Kidney epithelial cell (primary cell): ENCODE measurements at places on chromosomes 3 and 15.

DNA sequence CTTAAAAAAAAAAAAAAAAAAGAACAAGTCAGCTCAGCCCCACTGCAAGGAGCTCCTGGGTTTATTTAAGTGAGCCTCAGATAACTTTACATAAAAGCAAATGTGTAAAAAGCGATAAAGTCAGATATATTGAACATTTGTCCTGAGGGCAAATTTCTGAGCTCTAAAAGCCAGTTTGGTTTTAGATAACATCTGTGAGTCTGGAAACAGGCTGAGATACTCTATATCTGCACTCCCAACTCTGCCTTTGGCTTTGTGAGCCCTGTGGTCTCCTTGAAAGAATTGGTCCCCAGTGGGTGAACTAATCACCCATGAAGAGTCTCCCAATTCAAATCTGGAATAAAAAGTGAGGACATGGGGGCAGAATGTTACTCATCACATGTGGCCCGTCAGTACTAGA, 104.6 kb downstream of the APBA2 start:
- DNase-seq: no peak

- no peak for DNase-seq
Observed at GRCh38 chr15:69748576-69749185, 296.1 kb downstream of the RPLP1 start.

GRCh38 chr3:136584728-136585127, 167.4 kb downstream of the STAG1 start:
- DNase-seq: no peak

- DNase-seq: no peak
Observed at GRCh38 chr3:194779729-194780224, 94.1 kb downstream of the FAM43A start.

GRCh38 chr3:111739311-111739911, 119.7 kb upstream of the PHLDB2 start:
- no peak for DNase-seq

GRCh38 chr3:36874424-36874823, 70.4 kb downstream of the TRANK1 start:
- DNase-seq: no peak

GRCh38 chr3:98817547-98818041, 54.5 kb downstream of the ST3GAL6 start:
- DNase-seq: no peak

- DNase-seq: no peak
Observed at GRCh38 chr3:156978481-156978961, 152.4 kb downstream of the LEKR1 start.

- DNase-seq: no peak
Observed at GRCh38 chr15:35755237-35755802, 209.4 kb upstream of the DPH6 start.

DNA sequence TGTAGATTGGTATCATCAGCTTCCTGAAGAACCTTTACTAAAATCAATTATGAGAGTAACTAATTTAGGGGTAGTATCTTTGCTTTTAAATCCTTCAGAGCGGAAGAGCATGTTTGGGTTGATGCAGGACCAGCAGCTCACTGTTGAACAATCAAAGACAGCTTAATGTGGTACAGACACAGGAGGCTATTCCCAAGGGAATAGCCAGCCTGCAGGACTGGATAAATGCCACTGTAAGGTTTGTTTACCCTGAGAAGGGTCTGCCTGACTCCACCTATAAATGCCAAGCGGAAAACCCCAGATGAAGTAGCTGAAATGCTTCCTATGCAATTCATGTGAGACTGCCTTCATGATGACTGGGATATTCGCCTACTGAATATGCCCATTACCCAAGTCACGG, 16.0 kb upstream of the STAC start:
- DNase-seq: no peak

DNA sequence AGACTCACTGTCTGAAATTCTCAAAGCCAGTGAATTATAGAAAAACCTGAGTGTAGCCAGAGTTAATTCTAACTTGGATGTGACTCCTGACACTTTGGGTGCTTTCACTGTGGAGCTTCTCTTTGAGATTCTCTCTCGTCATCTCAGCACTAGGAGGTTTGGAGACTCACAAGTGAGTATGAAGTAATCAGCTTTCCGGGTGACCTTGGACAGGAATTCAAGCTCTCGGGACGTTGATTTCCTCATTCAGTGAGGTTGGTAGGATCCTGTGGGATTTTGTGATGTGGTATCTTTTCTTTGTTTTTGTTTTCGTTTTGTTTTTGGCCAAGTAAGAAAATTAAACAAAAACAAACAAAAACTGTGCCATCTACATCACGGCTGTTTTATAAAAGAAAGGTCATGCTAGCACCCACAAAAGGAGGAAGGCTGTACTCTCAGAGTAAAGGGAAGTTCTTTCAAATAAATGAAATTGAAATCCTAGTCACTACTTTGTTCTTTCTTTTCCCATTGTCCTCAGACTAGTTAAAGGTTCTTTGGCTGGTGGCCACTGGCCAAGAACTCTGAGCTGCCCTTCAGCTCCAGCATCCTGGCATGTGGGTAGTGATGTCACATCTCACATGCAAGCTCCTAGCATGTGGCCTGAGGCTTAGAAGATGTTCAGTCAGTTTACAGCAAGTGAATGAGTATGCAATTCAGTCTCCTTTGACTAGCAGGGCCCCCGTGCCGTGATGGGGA, 263.3 kb upstream of the TPM1 start:
- DNase-seq: no peak

DNA sequence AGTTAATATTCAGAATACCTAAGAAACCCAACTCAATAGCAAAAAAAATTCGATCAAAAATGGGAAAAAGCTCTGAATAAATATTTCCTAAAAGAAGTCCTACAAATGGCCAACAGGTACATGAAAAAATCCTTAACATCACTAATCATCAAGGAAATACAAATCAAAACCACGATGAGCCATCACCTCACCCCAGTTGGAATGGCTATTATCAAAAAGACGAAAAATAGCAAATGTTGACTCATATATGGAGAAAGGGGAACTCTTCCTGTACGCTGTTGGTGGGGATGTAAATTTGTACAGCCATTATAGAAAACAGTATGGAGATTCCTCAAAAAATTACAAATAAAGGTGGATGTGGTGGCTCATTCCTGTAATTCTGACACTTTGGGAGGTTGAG, 29.6 kb upstream of the SGO1 start:
- DNase-seq: no peak

GRCh38 chr3:161148832-161149475, 43.8 kb upstream of the B3GALNT1 start:
- DNase-seq: no peak

DNA sequence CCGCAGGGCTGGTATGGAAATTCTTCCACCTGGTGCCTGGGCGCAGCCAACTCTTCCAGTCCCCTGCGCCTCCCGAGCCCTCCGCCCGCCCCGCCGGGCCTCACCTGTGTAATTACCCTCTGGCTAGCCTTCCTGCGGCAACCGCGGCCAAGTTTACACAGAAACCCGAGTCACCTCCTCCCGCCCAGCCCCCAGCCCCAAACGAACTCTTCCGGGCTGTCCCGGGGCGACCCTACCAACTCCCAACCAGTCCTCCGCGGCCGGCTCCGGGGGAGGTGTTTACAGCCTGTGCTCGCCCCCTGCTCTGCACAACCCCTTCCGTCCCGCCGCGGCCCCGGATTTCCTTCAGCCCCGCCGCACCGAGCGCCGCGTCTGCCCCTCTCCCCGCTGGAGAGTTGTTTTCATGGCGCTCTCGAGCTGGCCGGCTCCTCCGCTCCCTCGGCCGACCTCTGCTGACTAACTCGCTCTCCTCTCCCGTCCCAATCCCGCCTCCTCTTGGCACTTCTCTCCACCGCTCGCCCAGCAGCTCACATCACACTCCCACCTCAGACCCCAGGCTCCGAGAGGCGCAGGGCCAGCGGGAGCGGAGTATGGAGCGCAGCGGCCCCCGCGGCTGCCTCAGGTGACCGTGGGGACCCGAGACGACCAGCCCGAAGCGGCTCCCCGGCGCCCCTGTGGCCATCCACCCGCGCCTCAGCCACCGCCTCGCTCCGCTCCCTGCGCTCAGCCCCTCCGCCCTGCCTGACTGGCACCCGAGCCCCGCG, 538 bp downstream of the ATOSA start:
- DNase-seq: no peak

- no peak for DNase-seq
Observed at GRCh38 chr3:57971975-57972374, 36.2 kb upstream of the FLNB start.

DNA sequence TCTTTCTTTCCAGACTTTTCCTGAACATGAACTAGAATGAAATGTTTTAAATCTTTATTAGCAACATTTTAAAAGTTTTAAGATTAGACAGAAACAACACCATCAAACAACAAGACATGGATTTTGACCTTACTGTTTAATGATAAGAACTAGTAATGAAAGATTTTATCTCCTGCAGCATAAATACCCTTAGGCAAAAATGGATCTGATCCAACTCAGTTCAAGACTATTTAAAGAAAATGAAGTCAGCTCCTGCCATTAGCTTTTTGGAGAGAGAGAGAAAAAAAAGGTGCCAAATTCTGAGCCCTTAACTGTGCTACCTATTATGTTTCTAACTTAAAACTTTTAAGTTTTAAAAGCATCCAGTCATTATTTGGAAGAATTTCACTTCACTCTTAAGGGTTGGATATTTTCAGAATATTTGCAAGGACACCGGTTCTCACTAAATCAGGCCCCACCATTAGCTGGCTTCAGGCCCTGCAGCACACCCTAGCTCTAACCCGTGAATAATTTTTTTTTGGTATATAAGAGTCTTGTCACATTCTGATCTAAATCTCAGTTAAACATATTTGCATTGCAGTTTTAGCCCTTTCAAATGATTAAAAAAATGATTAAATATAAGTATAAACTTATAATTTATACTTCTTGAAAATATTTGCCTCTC, 60.0 kb downstream of the NR1I2 start:
- no peak for DNase-seq

GRCh38 chr3:36965440-36965839, 20.6 kb upstream of the TRANK1 start:
- no peak for DNase-seq

- no peak for DNase-seq
Observed at GRCh38 chr3:107919239-107919638, 171.6 kb downstream of the CD47 start.

DNA sequence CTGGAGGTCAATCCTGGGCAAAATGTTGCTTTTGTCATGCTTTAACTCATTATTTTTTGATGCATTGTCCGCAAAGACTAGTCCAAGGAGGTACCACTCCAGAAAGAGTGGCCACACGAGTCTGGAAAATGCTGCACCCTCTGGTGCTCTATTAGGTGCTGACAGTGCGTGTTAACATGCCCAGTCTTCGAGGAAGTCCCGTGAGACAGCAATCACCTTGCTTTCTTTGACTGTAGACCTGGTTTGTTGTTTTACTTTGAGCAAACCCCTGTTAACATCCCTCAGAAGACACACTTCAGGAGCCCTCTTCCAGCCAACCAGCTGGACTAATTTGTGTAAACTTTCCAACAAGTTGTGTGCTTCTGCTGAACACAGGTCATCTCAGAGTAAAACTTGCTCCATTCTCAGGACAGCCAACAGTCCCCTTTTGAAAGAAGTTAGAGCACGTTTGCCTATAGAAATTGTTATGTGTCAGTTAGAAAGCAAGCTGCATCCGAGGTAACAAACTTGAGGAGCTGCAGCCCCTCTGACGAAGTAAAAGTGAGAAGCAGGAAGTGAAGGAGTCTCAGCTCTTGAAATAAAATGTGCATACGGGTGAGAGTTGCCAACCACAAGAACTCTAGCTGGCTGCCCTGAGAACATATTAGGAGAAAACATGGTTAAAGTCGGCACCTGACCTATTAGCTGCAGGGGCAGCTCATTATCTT, 205.0 kb downstream of the LPP start:
- no peak for DNase-seq

DNA sequence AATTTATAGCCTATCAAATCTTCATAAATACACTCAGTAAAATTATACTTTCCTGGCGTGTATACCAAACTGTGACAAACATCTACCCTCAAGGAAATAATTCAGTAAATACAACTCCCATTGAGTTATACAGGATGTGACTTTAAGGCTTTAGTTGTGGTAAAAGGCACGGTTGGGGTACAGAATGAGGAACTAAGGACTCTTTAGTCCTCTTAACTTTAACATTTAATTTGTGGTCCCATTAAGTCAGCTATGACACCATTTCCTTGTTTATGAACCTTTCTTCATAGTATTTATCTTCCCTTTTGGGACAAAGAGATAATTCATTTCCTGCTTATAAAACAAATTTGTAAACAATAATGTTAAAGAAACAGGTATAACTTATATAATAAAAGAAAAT, 30.2 kb downstream of the IFT80 start:
- no peak for DNase-seq

DNA sequence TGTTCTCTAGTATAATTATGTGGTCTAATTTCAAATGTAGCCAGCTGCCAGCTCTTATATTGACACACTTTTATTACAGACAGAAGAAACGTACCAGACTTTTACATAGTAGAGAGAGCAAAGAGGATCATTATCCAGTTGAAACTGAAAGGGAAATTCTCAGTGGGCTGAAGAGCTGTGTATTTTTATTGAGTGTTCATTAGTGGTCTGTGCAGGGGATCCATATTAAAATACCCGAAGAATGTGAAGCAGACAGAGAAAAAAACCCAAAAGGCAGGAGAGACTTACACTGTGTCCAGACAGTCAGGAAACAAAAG, 41.3 kb downstream of the MYRIP start:
- DNase-seq: no peak

DNA sequence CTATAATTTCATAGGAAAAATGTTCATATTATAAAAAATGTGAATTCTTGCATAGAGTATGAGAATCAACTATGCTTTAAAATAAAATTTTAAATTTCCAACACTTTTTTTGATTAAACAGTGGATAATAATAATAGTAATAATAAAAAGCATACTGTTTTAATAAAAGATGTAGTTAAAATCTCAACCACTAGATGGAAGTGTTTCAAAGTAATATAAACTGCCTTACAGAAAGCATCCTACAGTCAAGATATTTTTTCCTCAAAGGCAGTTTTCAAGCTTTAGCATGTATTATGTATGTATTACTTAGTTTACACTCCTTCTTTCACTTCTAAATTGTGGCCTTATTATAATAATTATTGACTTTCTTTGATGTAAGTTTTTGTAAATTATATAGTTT, 217.5 kb downstream of the CHL1 start:
- DNase-seq: no peak

GRCh38 chr3:17078926-17079465, 194.2 kb downstream of the PLCL2 start:
- DNase-seq: no peak

- DNase-seq: no peak
Observed at GRCh38 chr15:22265056-22265945, 185.0 kb downstream of the OR4M2 start.

DNA sequence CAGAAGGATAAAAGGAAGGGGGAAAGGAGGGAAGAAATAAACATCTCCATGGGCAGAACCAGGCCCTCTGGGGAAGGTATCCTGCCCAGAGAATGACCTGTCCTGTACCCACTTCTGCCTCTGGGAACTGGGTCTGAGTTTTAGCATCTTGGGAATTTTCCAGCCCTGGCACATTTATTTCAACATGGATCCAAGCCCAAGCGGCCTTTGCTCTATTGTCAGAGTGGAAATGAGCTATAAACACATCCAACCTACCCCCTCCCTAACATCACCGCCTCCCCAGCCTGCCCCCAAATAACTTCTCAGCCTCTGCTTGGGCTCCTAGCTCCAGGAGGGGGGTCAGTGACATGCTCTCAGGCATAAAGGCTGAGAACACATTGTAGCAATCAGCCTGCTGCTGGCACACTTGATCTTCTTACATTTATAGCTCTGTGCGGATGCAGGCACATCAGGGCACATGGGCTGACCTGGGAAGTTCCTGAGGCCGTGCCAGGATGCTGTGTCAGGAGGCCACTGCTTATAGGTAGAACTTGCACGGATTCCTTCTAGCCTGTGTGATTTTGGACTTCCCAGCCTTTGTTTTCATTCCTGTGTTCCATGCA, 4.6 kb upstream of the OXTR start:
- DNase-seq: no peak
